ENCODE measurements at places on chromosomes 16 and 17.

DNA sequence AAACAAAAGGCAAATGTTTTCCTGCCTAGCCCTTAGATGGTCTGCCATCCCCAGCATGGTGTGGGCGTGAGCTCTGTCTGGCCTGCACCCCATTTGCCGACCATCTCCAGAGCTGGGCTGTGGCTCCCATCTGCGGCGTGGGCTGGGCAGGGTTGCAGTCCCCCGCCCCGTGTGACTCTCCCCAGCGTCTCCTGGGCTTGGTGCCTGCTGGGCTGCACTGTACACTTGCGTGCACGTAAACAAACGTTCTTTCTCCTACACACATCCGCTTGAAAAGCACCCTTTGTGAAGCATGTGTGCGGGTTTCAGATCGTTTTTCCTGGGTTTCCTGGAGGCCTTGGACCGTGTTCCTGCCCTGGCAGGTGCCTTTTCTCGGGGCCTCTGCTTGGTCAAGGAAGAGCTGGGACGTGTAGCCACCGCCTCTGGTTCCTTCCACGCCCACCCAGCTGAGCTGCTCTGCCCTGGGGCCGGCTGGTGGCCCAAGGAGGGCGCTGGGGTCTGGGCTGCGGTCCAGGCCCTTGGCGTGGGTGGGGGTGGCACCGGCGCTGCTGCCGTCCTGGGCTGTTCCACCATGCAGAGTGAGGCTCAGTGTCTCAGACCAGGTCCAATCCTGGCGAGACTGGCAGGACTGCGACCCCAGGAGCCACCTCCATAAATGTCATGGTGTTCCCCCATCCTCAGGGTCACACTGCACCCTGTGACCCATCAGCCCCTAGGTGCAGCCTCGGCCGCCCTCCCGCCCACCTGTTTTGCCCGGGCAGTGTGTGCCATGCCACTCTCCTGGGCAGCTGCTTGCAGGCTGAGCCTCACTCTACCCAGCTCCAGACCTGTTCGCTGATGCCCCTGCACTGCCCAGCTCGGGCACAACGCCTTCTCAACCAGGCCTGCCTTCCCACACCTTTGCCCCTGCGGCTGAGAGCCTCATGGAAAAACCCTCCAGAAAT lies 9.9 kb upstream of the BAIAP3 start:
- no peak for DNase-seq

GRCh38 chr17:10549096-10549842 lies at the start of gene MYH2:
Gene MYH2 (minus strand): TSS chr17:10549658. CDS start chr17:10547920, 1,738 bp downstream.
- no peak for DNase-seq

DNA sequence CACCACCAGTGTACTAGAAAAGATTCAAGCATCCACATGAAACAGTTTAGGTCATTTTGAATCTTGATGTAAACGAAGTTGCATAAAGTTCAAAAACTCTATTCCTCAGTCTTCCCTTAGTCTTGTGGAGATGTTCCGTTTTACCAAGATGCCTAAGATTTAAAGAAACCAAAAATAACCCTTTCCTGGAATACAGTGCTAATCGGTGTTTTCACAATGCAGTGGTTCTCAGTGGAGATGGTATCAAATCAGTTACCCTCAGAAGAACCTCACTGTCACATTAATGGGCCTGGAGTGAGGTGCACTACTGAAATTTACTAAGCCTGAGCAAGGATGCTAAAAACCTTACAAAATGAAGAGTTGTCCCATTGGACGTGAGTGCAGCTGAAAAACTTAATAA lies 9.1 kb downstream of the PTRH2 start:
- DNase-seq: no peak

DNA sequence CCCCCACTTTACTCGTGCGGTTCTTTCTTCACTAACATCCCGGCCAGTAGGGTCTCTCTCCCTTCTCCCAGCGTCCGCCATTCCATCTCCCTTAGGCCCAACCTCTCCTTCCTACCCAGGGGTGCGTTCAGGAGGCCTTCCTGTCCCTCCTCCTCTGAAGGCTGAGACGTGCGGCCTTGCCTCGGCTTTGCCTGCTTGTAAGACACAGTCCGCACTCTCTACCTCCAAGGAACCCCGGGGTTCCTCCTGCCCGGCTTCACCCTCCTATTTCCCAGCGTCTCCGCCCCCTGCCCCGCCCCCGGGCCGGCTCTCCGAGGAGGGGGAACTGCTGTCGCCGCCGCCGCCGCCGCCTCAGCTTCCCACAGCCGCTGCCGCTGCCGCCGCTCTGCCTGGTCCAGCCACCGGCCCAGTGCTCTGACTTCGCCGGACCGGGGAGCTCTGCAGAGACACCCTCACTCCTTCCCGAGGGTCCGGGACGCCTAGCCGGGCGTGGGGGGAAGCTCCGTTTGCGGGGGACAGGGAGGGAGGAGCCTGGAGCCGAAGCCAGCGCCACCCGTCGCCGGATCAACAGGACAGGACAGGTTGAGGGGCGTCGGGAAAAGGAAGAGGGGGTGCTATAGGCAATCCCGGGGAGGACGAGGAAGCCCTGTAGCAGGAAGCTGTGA lies 1.2 kb upstream of the FGF11 start:
- no peak for DNase-seq

Data from GM12864 (cell line).